NCI-H446 (cell line): ENCODE measurements at places on chromosomes 1 and 21.

- DNase-seq, result peak; percentile 16
These were observed 57.3 kb downstream of the PSMG1 start for GRCh38 chr21:39125752-39126485.

DNA sequence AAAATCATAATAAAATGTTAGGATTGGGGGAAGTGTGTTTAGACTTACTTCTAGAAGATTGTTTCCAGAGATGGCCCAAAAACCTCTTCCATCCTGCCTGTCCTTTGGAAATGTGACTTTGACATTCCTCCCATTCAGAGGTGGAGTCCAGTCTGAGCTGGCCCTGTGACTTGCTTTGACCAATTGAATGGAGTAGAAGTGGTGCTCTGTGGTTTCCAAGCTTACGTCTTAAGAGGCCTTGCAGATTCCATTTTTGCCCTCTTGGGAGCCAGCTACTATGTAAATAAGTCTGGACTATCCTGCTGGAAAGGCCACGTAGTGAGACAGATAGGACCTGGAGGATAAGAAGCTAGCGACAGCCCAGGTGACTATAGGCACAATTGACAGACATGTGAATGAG, 1.3 kb upstream of the NT5C1A start:
- DNase-seq, result no peak

- DNase-seq, result no peak
These were observed 47.1 kb downstream of the SPAG17 start for GRCh38 chr1:118137900-118138299.

GRCh38 chr1:45554198-45554597, 3.6 kb downstream of the AKR1A1 start:
- DNase-seq, result no peak

DNA sequence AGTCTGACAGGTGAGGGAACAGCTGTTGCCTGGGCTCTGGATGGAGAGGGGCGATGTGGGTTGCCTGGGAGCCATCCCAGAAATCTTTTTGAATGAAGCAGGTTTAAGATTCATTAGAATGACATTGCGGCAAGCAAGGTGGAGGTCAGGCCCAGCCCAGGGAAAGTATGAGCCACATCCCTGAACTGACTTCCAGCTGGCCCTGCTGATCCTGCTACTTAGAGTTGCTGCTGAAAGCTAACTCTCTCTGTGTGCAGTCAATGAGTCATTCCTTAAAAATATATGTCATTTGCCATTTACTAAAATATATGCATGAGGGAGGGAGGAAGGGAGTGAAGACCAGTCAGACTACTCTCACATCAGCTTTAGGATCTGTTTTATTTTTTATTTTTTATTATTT, 54.3 kb upstream of the RAB3GAP2 start:
- DNase-seq, result no peak

DNA sequence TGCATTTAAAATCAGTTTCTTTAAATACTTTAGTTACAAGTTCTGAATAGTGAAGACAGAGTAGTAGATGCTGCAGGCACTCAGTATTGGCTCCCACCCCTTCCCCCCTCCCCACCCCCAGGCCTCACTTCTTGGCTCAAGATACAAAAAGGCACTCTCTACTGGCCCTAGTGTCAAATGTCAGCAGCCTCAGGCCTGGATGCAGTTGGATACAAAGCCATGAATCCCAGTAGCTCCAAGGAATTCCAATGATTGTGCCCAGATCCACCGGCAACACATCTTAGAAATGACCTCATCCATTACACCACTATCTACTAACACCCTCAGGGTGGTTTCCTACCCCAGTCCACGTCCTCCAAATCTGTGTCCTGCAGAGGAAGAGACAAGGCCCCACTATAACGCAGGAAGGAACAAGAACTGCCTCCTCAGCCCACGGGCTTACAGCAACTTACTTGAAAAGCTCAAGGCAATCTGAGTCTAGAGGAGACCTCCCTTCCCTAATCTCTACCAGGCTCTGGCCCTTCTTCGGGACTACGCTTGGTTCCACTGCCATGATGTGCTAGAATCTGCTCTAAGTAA, 17.6 kb downstream of the ACADM start:
- no peak for DNase-seq

GRCh38 chr1:160702100-160702499, 9.5 kb downstream of the CD48 start:
- no peak for DNase-seq

DNA sequence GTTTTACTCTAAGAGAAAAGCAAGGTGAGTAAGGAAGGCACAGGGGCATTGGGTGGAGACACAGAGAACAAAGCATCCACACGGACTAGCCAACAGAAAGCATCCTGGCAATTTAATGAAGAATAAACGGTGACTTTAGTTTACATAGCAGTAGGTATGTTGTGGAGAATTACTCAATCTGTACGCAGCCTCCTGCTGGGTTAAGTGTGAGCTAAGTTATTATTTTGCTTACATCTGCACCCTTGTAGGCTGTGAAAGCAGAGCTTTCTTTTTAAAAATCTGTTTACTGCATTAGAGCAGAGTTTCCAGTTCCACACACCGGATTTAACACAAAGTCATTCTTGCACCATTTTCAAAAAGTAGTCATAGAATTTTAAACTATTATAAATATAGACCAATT, 144.5 kb downstream of the AKT3 start:
- no peak for DNase-seq

DNA sequence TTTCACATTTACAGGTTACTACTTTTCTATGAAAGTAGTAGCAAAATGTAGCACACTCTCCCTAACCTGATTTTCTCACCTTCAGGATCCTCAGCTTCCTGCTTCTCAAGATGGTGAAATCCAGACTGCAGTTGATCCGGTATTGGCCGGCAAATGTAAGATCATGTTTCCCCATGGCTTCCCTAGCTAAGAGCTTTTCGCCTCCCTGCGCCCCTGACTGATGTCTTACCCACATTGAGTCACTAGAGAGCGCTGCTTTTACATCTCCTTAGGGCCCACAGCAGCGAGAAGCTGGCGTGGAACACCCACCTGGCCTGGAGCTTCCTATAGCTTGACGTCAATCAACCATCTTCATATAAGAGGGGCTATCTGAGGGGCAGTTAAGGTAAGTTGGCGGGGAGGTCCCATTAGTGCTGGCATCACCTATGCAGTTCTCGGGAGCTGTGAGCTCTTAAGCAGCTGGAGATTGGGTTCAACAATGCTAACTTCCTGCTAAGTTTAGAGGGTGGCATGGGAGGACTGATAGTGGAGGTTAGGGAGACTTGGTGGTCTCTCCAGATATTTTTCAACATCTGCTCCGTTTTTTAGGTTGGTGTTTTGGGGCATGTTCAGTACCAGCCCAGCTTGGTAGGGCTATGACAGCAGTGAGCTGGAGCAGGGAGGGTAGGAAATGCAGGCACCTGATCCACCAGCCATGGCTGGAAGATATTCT, 5.5 kb downstream of the PTPN7 start:
- DNase-seq, result no peak

GRCh38 chr21:46622226-46622625, 13.2 kb upstream of the PRMT2 start:
- DNase-seq, result no peak

- DNase-seq, result peak; percentile 9
These were observed 44.2 kb downstream of the PRRX1 start for GRCh38 chr1:170707959-170708655.

DNA sequence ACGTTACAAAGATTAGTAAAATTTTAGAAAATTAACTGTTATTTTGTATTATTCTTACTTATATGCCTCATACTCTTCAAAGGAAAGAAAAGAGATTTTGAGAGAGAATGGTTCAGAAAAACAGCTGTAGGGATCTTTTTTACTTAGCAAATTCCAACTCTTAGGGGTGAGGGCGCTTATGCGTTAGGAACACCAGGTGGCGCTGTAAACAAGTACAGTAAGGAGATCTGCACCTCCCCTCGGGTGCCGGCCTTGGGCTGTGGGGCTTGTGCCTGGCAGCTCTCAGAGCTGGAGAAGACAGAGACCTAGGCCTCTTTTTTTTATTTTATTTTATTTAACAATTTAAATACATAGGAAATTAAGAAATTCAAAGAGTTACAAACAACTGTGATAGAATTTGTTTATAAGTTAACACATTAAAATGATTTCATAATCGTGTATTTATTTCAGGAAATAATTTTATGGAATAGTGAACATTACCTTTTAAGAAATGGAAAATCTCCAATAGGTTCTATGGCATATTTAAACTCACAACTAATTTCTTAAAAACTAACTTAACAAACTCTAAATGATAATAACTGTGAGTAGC, 32.6 kb downstream of the UTP25 start:
- peak; percentile 79 for DNase-seq

GRCh38 chr1:8075511-8076051, 49.5 kb upstream of the ERRFI1 start:
- no peak for DNase-seq

- DNase-seq, result peak; percentile 63
These were observed 52.3 kb downstream of the BCAR3 start for GRCh38 chr1:93629101-93630059.

- peak; percentile 47 for DNase-seq
These were observed 340.4 kb downstream of the USP25 start for GRCh38 chr21:16070207-16070651.

DNA sequence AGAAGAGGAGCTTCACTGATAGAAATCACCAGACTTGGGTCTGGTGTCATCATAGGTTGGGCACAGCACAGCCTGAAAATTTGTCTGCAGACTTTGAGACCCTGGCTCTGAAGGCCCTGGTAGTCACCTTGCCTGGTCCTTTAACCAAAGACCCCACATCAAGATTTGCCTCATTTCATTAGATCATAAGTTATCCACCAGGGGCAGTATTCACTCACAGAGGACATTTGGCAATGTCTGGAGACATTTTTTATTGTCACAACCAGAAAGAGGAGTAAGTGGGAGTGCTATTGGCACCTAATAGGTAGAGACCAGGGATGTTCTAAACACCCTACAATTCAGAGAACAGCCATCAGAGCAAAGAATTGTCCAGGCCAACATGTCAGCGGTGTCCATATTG, 22.1 kb upstream of the PAX7 start:
- DNase-seq, result no peak

DNA sequence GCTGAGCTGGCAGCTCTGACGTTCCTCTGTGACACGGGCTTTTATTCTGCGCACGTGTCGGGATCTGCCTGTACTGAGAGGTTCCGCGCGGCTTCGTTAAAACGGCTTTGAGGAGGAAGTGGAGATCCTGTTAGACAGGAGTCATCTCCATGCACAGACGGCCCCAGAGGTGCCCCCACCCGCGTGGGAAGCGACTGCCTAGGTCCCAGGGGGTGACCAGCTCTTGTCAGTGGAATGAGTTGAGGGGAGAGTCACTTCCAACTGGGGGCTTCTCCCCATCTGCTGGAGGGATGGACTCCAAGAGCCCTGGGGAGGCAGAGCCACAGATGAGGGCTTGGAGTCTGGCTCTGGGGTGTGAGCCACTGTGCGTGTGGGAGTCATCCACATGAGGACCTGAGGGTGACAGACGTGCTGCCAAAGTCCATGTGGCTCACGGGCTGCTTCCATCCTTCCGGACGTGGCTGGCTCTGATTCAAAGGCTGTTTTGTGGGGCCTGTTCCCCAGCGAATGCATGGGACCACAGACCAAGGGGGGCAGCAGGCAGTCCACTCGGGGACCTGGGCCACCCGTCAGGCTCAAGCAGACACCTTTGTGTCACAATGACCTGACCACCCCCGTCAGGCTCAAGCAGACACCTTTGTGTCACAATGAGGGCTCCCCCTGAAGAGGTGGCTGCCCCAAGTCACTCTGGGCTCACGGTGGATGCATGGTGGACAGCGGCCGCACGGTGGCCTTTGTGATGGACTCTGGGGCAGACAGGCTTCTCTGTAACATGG, 26.8 kb downstream of the PTTG1IP start:
- no peak for DNase-seq

DNA sequence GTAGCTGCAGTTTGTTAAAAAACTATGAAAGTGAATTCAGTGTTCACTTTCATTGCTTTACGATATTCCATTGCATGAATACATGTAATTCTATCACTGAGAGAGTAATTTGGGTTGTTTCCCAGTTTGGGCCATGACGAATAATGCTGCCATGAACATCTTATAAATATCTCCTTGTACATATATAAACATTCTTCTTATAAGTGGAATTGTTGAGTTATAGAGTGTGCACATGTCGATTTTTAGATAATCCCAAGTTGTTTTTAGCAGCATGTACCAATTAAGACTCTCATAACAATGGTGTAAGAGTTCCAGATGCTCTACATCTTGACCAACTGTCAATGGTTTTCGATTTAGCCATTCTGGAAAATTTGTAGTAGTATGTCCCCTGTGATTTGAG, 40.9 kb downstream of the ALG6 start:
- no peak for DNase-seq

DNA sequence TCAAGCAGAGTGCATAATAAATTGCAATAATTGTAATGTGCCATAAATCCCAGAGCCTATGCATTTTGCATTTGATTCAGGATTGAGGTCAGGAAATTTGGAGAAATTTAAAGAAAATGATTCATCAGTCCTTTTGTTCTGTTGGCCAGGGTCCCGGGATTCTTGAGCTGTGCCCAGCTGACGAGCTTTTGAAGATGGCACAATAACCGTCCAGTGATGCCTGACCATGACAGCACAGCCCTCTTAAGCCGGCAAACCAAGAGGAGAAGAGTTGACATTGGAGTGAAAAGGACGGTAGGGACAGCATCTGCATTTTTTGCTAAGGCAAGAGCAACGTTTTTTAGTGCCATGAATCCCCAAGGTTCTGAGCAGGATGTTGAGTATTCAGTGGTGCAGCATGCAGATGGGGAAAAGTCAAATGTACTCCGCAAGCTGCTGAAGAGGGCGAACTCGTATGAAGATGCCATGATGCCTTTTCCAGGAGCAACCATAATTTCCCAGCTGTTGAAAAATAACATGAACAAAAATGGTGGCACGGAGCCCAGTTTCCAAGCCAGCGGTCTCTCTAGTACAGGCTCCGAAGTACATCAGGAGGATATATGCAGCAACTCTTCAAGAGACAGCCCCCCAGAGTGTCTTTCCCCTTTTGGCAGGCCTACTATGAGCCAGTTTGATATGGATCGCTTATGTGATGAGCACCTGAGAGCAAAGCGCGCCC, 8.7 kb downstream of the PROX1 start:
- DNase-seq, result peak; percentile 86

DNA sequence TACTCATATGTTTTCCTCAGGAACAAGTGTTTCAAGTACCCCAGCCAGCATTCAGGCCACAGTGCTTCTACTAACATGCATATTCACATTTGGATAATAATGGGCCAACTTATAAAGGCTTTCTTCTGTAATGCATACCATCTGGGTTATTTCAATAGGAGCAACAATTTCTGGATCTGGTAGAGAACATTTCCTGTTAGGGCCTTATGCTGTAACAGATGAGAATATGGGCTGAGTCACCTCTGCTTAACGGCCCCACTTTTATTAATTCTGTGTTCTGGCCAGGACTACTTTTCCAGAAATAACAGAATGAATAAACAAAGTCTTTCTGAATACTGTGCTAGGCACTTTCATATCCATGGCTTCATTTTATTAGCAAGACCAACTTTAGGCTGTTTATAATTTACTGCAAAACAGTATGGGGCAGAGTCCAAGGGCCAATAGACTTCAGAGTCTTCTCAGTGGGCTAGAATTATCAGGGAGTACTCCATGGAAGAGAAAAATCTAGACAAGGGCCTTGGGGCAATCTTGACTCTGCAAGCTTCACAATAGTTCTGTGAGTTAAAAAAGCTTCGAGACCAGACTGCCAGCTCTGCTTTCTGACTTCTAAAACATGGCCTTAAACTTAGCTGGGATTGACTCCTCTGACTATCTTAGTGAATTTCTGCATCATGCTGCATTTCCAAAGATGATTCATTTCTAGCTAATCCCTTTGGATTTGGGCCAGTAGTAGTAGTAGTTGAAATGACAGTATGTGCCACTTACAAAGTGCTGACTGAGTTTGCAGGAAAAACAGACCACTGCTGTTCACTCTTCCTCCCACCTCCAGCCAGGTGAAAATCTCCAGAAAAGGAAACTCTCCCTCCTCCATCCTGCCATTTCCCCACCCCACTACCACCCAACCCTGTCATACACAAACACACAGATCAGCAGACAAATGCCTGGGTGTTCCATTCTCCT, 8.2 kb upstream of the SSX2IP start:
- DNase-seq, result peak; percentile 63
